Esophagus squamous epithelium (tissue), 5 donors: ENCODE measurements at places on chromosomes 3 and 15.

DNA sequence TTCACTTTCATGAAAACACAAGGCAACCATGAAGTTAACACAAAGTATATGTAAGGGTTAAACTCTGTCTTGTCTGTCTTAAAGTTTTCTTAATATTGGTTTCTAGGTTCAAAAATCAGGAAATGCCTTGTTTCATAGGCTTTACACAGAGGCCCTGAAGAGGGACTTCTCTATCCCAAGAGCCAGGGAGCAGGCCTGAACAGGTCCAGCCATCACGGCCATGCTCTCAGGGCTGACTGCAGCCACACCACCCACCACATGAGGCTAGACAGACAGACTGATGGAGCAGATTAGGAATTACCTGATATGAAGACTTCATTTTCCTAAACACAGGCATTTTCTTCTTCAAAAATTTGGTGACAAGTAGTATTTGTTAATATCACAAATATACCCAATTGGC is 502.9 kb downstream of the GABRG3 start:
- no peaks in the 10 kb centered on the region for H3K36me3 ChIP-seq
- no peak for DNase-seq
- H3K27me3 ChIP-seq: no peaks in the 10 kb centered on the region
- H3K4me3 ChIP-seq: no peak overlapping the region
- no peak overlapping the region for H3K27ac ChIP-seq
- no peaks in the 10 kb centered on the region for H3K4me1 ChIP-seq

GRCh38 chr15:74343797-74344127 is 23.7 kb downstream of the CYP11A1 start:
- H3K4me3 ChIP-seq: no peak overlapping the region
- DNase-seq: no peak
- H3K36me3 ChIP-seq: no peaks in the 10 kb centered on the region
- H3K27me3 ChIP-seq: no peaks in the 10 kb centered on the region

- DNase-seq: no peak
- H3K27me3 ChIP-seq: no peaks in the 10 kb centered on the region
- no peak overlapping the region for H3K4me3 ChIP-seq
- H3K4me1 ChIP-seq: no peaks in the 10 kb centered on the region
Measured at GRCh38 chr3:149726716-149727407, 25.4 kb downstream of the COMMD2 start.

DNA sequence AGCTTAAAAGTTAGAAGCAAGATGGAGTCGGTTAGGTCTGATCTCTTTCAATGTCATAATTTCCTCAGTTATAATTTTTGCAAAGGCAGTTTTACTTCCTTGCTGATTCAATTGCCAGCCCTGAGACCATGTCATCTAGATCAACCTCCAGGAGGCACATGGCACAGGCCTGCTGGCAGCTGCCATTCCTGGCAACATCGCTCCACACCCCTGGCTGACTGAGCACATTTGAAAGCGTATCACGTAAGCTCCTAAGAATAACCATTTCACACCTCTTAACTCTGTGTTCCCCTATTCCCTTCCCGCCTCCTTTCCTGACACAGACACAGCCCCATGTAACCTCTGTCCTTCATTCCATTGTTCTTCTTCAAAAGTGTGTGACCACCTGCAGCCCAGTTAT is 313.9 kb upstream of the CTNNB1 start:
- H3K4me3 ChIP-seq: no peak overlapping the region
- H3K27ac ChIP-seq: no peak overlapping the region
- DNase-seq: no peak
- no peaks in the 10 kb centered on the region for H3K27me3 ChIP-seq
- no peaks in the 10 kb centered on the region for H3K4me1 ChIP-seq

DNA sequence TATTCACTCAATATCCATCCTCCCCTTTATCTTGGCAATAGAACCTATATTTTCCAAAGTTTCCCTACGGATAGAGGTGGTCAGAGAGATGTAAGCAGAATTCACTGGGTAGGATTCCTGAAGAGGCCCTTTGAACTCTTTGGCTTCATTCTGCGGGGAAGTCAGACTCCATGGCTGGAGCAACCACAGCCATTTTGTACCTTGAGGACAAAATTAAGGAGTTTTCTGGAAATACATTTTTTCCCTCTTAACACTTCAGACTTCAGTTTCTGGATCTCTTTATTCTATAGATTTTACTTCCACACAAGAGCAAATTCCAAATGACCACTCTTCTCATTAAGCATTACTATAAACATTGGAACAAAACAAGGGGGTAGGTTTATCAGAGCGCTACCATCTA is 43.3 kb downstream of the ADAMTS9 start:
- H3K4me1 ChIP-seq: no peaks in the 10 kb centered on the region
- DNase-seq: no peak
- H3K27ac ChIP-seq: no peak overlapping the region
- no peak overlapping the region for H3K4me3 ChIP-seq
- H3K36me3 ChIP-seq: no peaks in the 10 kb centered on the region

DNA sequence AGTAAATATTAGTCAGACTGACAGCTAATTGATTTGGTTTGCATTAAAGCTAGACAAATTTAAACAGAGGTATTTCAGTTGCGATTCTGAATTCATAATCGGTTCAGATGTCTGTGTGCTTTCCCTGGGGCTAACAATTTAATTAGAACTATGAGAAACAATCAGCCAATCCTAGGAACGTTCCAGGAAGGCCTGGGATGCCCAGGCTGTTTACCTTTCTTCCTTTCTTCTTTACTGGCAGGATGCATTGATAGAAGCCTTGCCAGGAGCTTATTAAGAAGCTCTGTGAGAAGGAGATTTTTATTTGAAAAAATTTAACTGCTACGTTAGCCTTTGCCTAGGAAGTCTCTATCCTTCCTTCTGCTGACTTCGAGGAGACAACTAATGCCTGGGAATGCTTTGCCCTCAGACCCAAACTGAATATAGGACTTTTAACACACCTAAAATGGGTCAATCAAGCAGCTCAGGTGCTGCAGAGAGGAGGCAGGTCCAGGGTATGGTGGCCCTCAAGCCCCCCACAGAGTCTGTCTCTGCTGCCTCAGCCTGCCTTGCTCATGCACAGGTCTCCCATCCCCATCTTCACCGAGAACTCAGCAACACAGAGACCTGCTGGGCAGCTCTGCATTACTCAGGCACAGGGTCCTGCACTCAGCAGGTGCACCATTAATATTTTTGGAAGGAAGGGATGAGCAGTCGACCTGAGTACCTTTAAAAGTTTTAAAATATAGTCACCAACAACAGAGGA is 48.5 kb downstream of the PCSK6 start:
- no peaks in the 10 kb centered on the region for H3K4me1 ChIP-seq
- H3K36me3 ChIP-seq: no peaks in the 10 kb centered on the region
- H3K4me3 ChIP-seq: no peak overlapping the region
- H3K27ac ChIP-seq: no peak overlapping the region

- H3K36me3 ChIP-seq: no peaks in the 10 kb centered on the region
- no peak overlapping the region for H3K4me3 ChIP-seq
- no peak overlapping the region for H3K27ac ChIP-seq
- H3K4me1 ChIP-seq: peaks cover 4% of the 10 kb centered on the region
- no peaks in the 10 kb centered on the region for H3K27me3 ChIP-seq
Measured at GRCh38 chr15:68314563-68314962, 37.0 kb downstream of the FEM1B start.

DNA sequence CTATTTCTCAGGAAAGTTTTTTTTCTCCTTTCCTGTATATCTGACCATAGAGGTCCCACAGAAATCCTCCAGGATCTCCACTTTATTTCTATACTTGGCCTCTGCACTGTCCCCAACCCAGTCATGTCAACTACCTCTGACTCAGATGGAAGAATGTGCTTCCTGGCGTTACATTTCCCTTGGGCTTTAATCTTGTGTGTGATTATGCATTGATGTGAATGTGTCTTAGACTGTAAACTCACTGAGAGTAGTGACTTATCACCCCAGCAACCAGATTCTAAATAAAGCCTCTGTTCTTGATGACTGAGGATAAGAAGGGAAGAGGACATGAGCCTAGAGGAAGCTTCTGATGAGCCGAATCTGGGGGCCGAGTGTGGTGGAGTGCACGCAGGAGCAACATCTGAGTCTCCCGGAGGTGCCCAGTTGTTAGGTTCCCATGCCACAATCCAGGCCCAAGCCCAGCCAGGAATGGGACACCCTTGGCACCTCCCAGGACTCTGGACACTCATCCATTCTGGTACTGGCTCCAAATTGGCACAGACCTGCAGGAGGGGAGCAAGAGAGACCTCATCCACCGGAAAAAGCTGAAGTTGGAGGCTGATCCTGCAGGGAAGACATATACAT is 32.1 kb upstream of the HEG1 start:
- H3K36me3 ChIP-seq: peaks cover 21% of the 10 kb centered on the region
- DNase-seq: no peak
- no peaks in the 10 kb centered on the region for H3K27me3 ChIP-seq
- no peak overlapping the region for H3K27ac ChIP-seq
- no peaks in the 10 kb centered on the region for H3K4me1 ChIP-seq

GRCh38 chr3:108103040-108103751 is 12.4 kb upstream of the CD47 start:
- DNase-seq: no peak
- no peak overlapping the region for H3K27ac ChIP-seq
- H3K36me3 ChIP-seq: no peaks in the 10 kb centered on the region
- no peak overlapping the region for H3K4me3 ChIP-seq

DNA sequence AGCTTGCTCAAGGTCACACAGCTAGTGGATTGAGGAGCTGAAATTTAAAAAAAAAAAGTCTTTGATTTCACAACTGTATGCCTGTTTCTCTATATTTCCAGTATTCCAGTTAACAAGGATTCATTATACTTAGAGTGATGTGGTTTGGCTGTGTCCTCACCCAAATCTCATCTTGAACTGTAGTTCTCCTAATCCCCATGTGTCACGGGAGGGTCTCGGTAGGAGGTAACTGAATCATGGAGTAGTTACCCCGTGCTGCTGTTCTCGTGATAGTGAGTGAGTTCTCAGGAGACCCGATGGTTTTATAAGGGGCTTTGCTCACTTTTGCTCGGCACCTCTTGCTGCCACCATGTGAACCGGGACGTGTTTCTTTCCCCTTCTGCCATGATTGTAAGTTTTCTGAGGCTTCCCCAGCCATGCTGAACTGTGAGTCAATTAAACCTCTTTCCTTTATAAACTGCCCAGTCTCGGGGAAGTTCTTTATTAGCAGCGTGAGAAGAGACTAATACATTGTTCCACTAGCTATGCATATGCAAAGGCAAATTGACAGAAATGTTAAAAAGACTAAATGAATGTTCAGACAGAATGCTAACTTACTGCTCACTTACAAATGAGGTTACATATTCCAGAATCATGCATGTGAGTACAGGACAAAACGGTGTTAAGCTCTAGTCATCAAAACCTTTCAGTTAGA is 1101.9 kb downstream of the ROBO1 start:
- peaks cover 9% of the 10 kb centered on the region for H3K36me3 ChIP-seq
- H3K4me3 ChIP-seq: no peak overlapping the region
- H3K27ac ChIP-seq: peak overlapping the region; percentile 16

- no peak overlapping the region for H3K4me3 ChIP-seq
- no peaks in the 10 kb centered on the region for H3K4me1 ChIP-seq
- H3K27me3 ChIP-seq: no peaks in the 10 kb centered on the region
- no peak overlapping the region for H3K27ac ChIP-seq
Measured at GRCh38 chr3:188446014-188446413, 292.1 kb downstream of the LPP start.

GRCh38 chr3:54985856-54986255 is 58.0 kb upstream of the LRTM1 start:
- peaks cover 30% of the 10 kb centered on the region for H3K4me1 ChIP-seq
- H3K36me3 ChIP-seq: no peaks in the 10 kb centered on the region
- no peak for DNase-seq
- H3K27me3 ChIP-seq: no peaks in the 10 kb centered on the region

- H3K36me3 ChIP-seq: peaks cover 100% of the 10 kb centered on the region
- H3K27ac ChIP-seq: no peak overlapping the region
- no peaks in the 10 kb centered on the region for H3K27me3 ChIP-seq
Measured at GRCh38 chr3:9435316-9435715, 37.9 kb downstream of the SETD5 start.

- no peak overlapping the region for H3K27ac ChIP-seq
- H3K27me3 ChIP-seq: no peaks in the 10 kb centered on the region
- DNase-seq: no peak
- no peak overlapping the region for H3K4me3 ChIP-seq
- no peaks in the 10 kb centered on the region for H3K4me1 ChIP-seq
- no peaks in the 10 kb centered on the region for H3K36me3 ChIP-seq
Measured at GRCh38 chr3:149291178-149291577, 42.3 kb downstream of the TM4SF18 start.

- H3K4me3 ChIP-seq: no peak overlapping the region
- DNase-seq: no peak
- H3K36me3 ChIP-seq: no peaks in the 10 kb centered on the region
- H3K4me1 ChIP-seq: no peaks in the 10 kb centered on the region
- H3K27ac ChIP-seq: no peak overlapping the region
Measured at GRCh38 chr3:140911822-140912221, 29.8 kb upstream of the SLC25A36 start.

GRCh38 chr3:136730595-136731273 is 21.4 kb downstream of the STAG1 start:
- no peak overlapping the region for H3K4me3 ChIP-seq
- no peaks in the 10 kb centered on the region for H3K36me3 ChIP-seq
- no peak overlapping the region for H3K27ac ChIP-seq

DNA sequence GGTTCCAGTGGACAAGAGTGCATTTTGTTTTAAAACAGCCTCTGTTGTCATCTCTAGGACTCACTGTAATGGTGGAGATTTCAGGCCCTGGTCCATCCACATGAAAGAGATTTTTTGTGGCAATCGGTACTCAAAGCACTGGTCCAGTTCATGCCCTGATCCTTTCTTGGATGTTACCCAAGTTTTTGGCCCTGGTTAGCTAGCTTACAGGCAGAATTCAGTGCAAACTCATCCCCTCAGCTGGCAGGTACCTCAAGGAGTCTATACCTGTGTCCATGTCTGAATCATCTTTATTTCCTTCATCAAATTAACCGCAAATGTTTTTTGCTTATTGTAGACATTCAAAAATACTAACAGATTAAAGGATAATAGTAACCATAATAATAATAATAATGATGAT is 13.7 kb upstream of the MEF2A start:
- no peak overlapping the region for H3K4me3 ChIP-seq
- H3K4me1 ChIP-seq: no peaks in the 10 kb centered on the region
- no peak overlapping the region for H3K27ac ChIP-seq
- H3K27me3 ChIP-seq: no peaks in the 10 kb centered on the region
- H3K36me3 ChIP-seq: no peaks in the 10 kb centered on the region
- no peak for DNase-seq

DNA sequence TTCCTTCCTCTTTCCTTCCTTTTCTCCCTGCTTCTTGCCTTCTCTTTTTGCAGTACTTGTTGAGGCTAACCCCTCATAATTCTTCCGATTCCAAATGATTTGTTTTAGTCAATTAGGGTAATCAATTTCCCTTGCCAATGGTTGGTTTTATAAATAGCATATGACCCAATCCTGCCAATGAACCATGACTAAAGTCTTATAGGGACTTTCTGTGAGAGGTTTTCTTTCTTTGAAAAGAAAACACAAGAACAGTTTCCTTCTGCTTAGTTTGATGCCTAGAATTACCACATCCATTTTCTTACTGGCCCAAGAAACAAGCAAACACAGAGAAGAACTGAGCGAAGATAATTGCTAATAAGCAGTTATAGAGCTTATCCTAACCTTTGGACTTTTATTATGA is 292.5 kb upstream of the SATB1 start:
- H3K27me3 ChIP-seq: no peaks in the 10 kb centered on the region
- no peaks in the 10 kb centered on the region for H3K4me1 ChIP-seq
- DNase-seq: no peak
- no peak overlapping the region for H3K4me3 ChIP-seq
- H3K36me3 ChIP-seq: no peaks in the 10 kb centered on the region
